ENCODE measurements at places on chromosomes 6 and 20. TPM values are rescaled to one million over a fixed set of nuclear protein-coding genes. Genes with fewer than 3 reads are reported as not detected.

- DNase-seq: no peak
These were observed 48.9 kb downstream of the ATXN1 start for GRCh38 chr6:16712255-16712930.

DNA sequence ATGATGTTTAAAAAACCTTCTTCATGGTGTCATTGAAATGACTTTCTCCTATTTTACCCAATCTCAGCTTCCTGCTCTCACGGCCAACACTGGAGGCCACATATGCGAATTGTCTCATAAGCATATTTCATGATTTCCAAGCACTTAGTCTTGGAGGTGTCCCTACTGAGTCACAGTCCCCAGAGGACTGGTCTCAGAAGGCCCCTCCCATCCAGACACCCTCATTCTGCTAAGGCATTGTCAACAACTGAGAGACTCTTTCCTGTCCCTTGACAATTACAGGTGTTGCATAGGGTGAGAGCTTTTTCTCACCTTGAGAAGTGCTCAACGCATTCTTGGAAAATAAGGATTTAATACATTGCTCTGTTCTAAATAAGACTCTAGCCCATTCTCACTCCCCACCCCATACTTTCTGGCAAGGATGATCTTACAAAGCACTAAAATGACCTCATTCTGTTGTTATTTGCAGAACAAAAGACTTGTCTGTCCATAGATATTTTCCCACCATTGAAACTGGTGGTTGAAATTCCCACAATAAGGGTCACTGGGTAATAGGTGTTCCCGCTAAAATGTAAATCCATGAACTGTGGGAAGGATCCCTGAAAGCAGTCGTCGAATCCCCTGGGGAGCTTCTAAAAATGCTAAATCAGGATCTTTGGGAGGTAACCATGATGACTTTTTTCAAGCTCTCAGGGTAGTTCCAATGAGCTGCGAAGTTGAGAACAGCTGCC, 32.3 kb upstream of the SLC22A23 start:
- no peak for DNase-seq

Gene FAM217A
- not detected for total RNA-seq

Gene PI16
- total RNA-seq: 4.7 TPM

Gene ERVFRD-1
- 1.7 TPM for total RNA-seq

DNA sequence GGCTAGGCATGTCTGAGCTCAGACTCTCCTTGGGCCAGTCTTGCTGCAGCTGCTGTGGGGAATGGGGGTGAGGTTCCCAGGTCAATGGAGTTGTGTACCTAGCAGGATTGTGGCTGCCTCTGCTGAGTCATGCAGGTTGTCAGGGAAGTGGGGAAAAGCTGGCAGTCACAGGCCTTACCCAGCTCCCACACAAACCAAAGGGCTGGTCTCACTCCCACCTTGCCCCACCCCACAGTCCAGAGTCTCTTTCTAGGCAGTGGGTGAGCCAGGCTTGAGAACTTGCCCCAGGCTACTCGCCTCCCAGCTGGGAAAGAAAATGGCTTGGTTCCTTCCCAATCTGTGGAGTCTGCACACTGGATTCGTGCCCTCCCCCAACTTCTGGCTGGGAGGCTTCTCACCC, 65.7 kb downstream of the SCP2D1 start:
- DNase-seq: no peak

All from adrenal gland (tissue), 19 donors.